Breast epithelium (tissue), 4 donors: ENCODE measurements at places on chromosomes 3 and 15. TPM values are rescaled to one million over a fixed set of nuclear protein-coding genes. Genes with fewer than 3 reads are reported as not detected.

DNA sequence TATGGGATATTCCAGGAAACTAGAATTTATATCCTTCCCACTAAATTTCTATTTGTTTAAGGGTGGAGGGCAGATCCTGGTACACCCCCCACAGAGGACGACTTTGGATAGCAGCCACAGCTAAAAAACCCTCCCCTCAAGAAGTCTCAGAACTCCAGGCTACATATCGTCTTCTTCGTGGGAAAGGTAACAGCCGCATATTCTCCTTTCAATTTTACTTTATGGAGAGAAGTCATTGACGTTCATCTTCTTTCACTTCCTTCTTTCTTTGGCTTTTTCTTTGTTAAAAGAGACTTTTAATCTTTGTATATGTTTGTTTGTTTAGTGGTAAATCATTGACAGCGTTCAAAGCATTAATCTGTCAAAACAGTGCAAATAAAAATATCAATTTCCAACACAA lies 36.3 kb downstream of the TRIP4 start:
- DNase-seq = no peak

DNA sequence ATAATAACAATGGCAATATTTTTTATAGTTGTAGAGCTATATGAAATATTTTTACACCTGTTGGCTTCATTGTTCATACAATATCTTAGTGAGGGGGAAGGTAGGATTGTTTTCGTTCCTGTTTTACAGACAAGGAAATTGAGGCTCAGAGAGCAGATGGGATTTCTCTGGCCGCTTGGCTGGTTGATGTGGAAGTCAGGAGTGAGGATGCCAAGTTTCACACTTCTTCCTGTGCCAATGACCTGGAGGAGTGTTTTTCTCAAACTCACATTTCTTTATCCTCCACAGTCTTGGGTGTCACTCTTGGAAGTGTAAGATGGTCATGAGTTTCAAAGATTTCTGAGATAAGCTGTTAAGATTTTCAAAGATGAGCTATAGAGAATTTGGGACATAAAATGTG lies 50.6 kb downstream of the LPP start:
- DNase-seq = peak; percentile 7

GRCh38 chr3:60086811-60087210 lies 1037.0 kb upstream of the CFAP20DC start:
- DNase-seq = no peak

DNA sequence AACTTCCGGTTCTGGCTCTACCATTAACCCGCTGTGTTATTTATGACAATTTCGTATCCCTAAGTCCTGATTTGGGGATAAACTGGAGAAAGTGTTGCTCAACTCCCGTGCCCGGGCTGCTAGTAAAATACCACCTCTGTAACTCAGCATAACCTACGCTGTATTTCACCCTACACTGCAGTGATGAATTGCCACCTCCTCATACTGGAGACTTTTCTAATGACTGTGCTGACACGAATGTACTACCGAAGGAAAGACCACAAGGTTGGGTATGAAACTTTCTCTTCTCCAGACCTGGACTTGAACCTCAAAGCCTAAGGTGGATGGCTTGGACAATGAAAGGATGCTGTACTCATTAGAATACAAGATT lies 16.5 kb downstream of the SLC51A start:
- DNase-seq = no peak

- DNase-seq = no peak
These were observed 35.6 kb upstream of the PRR23E start for GRCh38 chr3:127157171-127157828.

- DNase-seq = no peak
These were observed 17.6 kb downstream of the FOXP1 start for GRCh38 chr3:71565976-71566375.

DNA sequence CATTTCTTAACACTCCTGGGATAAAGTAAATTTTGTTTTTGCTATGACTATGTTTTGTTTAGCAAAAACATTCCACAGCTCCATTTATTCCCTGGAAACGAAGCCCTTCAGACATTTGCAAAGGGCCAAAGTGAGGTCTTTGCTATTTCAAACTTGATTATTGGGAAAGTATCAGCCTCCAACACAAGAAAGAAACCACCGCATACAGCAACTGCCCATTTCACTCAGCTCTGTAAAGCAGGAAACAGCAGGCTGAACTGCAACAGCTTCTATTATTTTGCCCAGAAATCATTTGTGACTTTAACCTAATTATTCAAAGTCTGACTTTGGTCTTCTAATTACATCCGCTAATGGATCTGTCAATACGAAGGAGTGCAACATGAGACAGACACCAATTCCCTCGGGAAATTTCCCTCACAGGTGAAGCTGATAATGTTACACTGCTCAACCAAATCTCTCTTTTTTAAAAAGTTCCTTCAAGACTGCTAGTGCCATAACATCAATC lies 72.1 kb downstream of the RFTN1 start:
- no peak for DNase-seq

GRCh38 chr15:83112233-83112955 lies 4.9 kb downstream of the TM6SF1 start:
- DNase-seq = no peak

DNA sequence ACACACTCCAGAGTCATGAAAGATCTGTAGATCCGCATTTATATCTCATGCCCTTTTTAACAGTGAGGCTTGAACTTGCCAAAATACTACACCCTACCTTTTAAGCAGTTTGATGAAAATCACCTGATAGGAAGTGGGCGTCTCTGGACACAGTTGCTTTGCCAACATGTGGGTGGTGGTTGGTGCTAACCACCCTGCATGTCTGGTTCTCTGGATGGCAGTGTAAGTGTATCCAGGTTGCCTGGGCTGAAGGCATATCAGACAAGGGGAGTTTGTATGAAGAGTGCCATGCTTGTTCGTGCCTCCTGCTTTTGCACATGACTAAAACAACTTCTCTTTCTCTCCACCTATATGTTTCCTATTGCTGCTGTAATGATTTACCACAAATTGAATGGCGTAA lies 159.6 kb downstream of the GHSR start:
- DNase-seq = no peak

DNA sequence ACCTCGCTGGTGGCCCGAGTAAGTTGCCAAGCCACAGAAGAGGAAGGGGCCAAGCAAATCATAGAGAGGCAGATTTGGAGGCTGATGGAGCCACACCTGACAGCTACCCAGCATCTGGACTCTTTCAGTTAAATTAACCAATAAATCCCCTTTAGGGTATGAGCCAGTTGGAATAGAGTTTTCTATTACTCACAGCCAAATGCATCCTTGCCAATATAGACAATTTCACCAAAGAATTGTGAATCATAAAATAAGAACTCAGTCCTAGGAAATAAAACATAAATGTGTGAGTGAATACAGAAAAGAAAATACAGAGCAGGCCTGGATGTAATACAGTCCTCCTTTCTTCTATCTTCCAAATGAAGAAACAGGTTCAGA lies 161.6 kb upstream of the ANKRD28 start:
- no peak for DNase-seq

DNA sequence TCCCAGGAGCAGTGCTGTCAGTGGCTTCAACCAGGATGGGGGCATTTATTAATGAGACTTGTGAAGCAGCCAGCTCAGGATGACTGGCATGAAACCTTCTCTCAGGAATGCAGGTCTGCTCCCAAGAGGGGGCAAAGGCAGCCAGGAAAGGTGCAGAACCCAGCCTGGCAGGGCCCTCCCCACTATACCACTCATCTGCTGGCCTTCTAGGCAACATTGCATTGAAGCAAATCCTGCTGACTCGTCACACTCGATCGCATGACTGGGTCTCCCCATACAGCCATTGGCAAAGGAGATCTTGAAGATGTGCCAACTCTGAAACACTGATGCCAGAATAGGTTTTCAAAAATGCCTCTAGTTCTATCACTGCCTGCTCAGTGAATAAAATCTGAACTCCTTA lies 65.7 kb upstream of the CMTM7 start:
- no peak for DNase-seq

- no peak for DNase-seq
These were observed 204.1 kb downstream of the ARRDC4 start for GRCh38 chr15:98164571-98164970.

GRCh38 chr3:65569845-65570405 lies 468.8 kb downstream of the MAGI1 start:
- DNase-seq = no peak

The XYLB gene
- total RNA-seq = 7.9 TPM

The SLC12A6 gene
- total RNA-seq = 22.3 TPM

The MINAR1 gene
- total RNA-seq = 1.0 TPM

The FBXL2 gene
- total RNA-seq = 7.7 TPM

The GATM gene
- 31.5 TPM for total RNA-seq

The ASB14 gene
- total RNA-seq = not detected

The GP9 gene
- not detected for total RNA-seq

The MED12L gene
- total RNA-seq = 1.6 TPM
